ENCODE measurements at places on chromosomes 6 and 20.
A peak's percentile ranks its signal among the peaks of the same experiment; 100 is the strongest.

GRCh38 chr6:110800839-110801196 lies 14.5 kb downstream of the CDK19 start:
- no peak for DNase-seq

- DNase-seq = no peak
Observed at GRCh38 chr20:19890445-19891051, 126.6 kb upstream of the NAA20 start.

- no peak for DNase-seq
Observed at GRCh38 chr6:24522228-24523176, 27.7 kb downstream of the ALDH5A1 start.

- DNase-seq = no peak
Observed at GRCh38 chr6:42555477-42556457, 8.1 kb upstream of the UBR2 start.

- no peak for DNase-seq
Observed at GRCh38 chr6:14134211-14134910, 16.8 kb downstream of the CD83 start.

GRCh38 chr6:139973669-139974344 lies 599.4 kb upstream of the CITED2 start:
- no peak for DNase-seq

DNA sequence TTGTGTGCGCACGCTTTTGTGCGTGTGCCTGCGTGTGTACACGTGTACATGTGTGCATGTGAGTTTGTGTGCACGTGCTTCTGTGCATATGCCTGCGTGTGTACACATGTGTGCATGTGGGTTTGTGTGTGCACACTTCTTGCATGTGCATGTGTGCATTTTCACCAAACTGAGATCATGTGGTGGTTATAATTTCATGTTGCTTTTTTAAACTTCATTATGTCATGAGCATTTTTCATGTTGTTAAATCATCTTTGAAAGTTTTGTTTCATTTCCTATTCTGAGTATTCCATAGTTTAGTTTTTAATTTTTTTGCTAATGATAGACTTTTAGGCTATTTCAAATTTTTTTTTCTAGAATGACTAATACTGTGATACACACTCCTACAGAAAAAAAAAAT lies 6.4 kb upstream of the CST3 start:
- no peak for DNase-seq

DNA sequence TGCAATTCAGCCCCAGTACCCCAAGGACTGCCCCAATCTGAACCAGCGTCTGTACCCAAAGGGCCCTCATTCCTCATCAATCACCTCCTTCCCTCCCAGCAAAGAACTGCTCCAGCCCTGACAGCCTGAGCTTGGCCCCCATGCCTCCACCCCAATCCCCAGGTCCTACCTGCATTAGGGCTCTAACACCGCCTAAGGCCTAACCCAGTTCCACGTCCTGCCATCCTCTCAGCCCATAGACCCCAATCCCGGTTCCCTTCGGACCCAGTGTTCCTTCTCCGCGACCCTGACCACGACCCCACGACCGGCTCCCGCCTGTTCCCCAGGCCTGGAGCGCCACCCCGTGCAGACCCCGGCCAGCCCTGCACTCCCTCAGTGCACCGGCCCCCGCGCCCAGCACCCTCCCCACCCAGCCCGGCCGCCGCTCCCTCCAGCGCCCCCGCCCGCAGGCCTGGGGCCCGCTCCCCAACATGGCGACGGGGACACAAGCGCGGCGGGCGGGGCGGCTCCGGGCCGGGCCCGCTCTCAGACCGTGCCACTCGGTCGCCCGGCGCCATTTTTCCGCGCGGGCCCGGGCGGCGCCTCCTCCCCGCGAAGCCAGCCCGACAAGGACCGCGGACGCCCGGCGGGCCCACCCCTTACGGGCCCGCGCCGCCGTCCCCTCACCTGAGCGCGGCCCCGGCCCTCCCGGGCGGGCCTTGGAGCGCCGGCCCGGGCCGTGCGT lies 483 bp downstream of the NCOA6 start:
- peak; percentile 48 for DNase-seq

GRCh38 chr6:16518265-16518664 lies 243.0 kb downstream of the ATXN1 start:
- no peak for DNase-seq

DNA sequence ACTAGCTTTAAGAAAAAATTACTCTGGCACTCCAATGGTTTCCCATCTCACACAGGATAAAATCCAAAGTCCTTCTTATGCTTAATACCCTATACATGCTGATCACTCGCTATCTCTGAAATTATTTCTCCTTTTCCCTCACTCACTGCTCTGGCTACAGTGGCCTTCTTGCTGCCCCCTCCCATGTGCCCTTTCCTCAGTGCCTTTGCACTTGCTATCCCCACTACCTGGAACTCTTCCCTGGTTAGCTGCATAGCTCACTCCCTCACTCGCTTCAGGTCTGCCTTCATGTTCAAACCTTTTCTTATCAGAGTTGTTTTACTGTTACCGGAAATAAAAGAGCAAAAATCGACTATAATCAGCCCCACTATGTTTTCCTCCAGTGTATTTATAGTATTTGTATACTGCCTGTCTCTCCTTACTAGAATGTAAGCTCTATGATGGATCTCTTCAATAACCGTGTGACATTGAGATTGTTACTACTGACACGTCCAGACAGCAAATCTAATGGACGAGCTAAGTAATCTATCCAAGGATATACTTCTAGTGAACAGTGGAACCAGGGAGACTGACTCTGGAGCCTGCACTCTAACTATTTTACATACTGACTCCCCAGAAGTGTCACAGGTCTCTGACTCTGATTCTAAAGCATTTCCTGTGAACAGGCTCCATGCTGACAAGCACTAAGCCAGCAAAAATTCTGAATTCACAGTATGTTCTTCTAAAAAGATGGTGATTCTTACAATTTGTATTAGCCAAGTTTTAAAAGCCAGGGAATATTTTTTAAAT lies 25.1 kb downstream of the FKBP5 start:
- no peak for DNase-seq

DNA sequence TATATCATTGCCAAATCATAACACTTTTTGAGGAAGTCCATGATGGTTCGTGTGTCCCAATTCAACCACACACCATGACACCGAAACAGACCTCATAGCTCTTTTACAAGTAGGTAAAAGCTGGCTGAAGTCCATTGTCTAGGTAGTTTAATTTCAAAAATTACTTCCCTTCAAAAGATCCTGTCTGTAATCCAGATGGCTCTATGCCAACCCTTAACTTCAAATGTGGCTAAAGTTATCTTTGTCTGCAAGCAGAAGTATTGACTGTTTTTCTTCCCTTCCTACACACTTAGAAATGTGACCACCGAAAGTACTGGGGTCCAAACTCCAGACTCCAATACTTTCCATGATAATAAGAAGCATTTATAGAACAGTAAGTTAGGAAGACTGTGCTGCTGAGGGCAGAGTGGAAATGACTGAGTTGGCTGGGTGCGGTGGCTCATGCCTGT lies 8.3 kb upstream of the TIAM2 start:
- no peak for DNase-seq

DNA sequence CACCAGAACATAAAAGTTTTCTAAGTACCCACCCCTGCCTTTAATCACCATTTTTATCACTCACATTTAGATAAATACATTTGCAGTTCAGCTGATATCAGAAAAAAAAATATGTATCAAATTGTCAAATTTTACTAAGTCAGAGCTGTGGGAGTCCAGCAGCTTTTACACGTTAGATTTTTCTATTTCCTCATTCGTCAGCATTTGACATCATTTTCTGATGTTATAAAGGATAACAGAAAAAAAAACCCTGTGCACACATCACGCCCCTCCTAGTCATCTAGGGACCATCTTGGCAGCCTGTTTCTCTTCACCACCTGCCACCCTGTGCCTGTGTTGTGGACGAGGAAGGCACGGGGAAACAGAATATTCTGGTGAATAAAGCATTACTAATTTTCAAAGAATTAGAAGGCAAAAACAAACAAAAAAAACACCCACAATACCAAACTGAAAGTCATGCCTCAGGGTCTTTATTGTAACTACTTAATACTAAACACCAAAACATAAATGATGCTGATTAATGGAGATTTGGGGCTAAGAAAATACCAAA lies 12.4 kb downstream of the B4GALT5 start:
- no peak for DNase-seq

- DNase-seq = no peak
Observed at GRCh38 chr6:123898665-123899064, 95.0 kb downstream of the NKAIN2 start.

DNA sequence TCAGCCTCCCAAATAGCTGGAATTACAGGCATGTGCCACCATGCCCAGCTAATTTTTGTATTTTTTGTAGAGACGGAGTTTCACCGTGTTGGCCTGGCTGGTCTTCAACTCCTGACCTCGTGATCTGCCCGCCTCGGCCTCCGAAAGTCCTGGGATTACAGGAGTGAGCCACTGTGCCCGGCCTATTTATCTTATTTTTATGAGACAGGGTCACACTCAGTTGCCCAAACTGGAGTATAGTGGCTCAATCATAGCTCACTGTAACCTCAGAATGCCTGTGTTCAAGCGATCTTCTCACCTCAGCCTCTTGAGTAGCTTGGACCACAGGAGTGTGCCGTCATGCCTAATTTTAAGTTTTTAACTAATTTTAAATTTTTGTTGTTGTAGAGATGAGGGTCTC lies 114.4 kb downstream of the JARID2 start:
- no peak for DNase-seq

DNA sequence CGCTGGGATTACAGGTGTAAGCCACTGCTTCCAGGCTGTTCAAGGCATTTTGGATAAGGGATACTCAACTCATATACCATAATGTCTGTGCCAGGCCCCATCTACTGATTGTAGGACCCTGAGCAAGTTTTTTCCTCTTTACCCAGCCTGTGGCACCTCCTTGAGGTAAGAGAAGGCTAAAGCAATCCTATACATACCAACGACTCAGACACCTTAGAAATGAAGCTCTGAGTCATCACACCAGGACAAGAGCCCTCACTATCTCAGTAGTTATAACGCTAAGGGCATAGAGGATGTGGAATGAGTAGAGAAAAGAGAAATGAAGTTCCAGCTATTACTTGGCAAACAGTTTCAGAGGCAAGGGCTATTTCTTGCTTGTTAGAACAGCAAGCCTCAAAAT lies 16.9 kb downstream of the NDRG3 start:
- DNase-seq = no peak

DNA sequence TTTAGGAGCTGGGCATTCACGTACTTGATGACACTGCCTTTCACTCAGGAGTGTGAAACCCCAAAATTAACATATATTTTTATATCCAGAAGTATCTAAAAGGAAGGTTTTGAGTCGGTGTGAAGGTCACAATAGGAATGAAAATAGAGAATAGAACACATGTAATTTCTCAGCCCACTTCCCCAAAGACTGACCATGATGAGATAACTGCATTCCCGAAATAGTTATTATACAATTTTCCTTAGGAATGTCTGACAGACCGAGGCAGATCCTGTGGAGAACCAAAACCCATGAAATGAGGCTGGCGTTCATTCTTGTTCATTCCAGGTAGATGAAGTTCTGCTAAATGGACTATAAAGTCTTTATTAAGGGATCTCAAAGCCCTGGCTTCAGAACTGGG lies 10.3 kb downstream of the NSFL1C start:
- DNase-seq = no peak

- DNase-seq = no peak
Observed at GRCh38 chr6:149990661-149991471, 27.1 kb downstream of the ULBP1 start.

Data from activated T-helper 1 cell treated with Interleukin-2 at 50 U/mL for 16 hours (primary cell).